Ammon's horn (tissue), 1 donor: ENCODE measurements at places on chromosomes 1 and 21.

- DNase-seq = no peak
Measured at GRCh38 chr1:224411766-224412165, 22.8 kb downstream of the WDR26 start.

- peak; percentile 87 for DNase-seq
Measured at GRCh38 chr1:206583707-206584648, 28.3 kb downstream of the EIF2D start.

- DNase-seq = no peak
Measured at GRCh38 chr1:115181231-115181630, 91.9 kb upstream of the TSPAN2 start.

- peak; percentile 86 for DNase-seq
Measured at GRCh38 chr1:112358798-112359408, 37.1 kb upstream of the CTTNBP2NL start.

DNA sequence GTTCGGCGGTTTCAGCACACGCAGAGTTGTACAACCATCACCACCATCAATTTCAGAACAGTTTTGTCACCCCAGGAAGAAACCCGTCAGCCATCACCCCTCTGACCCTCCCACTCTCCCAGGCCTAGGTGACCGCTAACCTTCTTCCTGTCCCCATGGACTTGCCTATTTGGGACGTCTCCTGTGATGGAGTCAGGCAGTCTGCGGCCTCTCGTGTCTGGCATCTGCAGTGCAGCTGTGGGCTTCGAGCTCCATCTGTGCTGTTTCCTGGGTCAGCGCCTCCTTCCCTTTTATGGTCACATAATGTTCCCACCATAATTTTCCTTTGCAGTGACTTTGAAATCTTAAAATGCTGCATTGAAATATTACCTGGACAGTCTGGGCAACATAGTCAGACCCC, 24.4 kb downstream of the SLC45A1 start:
- no peak for DNase-seq
